Spleen (tissue), 13 donors: ENCODE measurements at places on chromosomes 3 and 15.

GRCh38 chr3:99911433-99911832, 93.8 kb downstream of the CMSS1 start:
- DNase-seq = no peak

DNA sequence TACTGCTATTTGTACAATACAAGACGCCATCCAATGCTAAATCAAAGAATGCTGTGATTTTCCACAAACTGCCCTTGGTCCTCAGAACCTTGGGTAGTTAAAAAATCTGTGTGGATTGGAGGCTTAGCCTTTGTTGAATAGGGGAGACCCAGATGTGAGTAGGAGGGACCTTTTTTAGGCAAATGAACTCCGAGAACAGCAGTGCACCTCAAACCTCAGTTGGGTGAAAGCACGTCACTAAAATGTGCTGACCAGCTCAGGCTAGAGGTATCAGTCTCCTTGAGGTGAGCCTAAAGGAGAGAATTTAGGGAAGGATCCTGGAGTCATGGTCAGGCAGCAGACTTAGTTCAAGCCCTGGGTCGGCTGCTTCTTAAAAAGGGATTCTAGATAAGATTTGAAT, 200.7 kb downstream of the SOX2 start:
- no peak for DNase-seq

GRCh38 chr3:173191611-173192010, 50.6 kb upstream of the SPATA16 start:
- no peak for DNase-seq

DNA sequence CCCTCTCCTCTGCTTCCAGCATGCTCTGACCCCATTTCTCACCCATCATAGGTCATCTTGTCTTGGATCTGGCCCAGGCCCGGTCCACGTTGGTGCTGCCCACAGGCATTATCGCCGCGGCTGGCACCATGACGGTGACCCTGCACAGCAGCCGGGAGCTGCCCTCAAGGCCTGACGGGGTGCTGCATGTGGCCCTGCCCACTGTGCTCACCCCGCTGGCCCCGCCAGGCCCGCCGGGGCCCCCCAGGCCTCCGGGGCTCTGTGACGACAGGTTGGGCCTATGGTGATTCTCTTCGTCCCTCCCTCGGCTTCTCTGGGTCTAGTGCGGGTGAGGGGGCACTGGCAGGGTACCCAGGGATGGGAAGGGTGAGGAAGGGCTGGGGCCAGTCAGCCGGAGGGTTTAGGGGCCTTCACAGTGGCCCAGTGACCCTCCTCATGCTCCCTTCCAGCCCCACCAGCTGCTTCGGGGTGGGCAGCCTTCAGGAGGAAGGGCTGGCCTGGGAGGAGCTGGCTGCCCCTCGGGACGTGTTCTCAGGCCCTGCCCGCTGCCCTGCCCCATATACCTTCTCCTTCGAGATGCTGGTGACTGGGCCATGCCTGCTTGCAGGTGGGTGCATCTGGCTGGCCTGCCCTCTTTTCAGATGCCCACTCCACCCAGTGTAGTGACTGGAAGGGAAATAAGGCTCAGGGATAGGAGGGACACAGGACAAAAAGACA, 3.9 kb downstream of the VWA5B2 start:
- DNase-seq = no peak

DNA sequence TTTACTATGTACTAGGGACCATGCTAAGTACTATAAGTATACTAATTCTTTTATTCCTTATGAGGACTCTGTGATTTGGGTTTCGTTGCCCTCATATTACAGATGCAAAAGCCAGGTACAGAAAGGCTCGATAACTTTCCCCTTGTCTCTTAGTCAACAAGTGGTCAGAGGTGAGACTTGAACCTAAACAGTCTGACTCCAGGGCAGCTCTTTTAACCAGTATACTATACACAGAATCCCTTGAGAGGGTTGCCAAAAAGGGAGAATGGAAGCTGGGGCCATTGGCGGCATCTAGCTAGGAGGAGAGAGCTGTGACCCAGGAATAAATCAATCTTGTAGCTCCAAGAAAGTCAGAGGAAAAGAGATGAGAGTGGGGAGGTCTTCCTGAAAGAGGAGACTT, 92.4 kb downstream of the TOP2B start:
- DNase-seq = no peak
